NK-92 treated with Interleukin-12 subunit alpha and Interleukin-12 subunit beta, amount 100 ng/mL, for 24 hours (cell line): ENCODE measurements at places on chromosomes 6 and 20.

DNA sequence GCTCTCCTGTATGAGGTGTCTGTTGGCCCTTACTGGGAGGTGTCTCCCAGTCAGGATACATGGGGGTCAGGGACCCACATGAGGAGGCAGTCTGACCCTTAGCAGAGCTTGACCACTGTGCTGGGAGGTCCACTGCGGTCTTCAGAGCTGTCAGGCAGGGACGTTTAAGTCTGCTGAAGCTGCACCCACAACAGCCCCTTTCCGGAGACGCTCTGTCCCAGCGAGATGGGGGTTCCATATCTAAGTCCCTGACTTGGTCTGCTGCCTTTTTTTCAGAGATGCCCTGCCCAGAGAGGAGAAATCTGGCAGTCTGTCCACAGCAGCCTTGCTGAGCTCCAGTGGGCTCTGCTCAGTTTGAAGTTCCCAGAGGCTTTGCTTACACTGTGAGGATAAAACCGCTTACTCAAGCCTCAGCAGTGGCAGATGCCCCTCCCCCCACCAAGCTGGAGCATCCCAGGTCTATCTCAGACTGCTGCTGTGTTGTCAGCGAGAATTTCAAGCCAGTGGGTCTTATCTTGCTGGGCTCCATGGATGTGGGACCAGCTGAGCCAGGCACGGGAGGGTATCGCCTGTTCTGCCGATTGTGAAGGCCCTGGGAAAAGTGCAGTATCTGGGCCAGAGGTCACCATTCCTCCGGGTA is 36.3 kb upstream of the IBTK start:
- DNase-seq: no peak

DNA sequence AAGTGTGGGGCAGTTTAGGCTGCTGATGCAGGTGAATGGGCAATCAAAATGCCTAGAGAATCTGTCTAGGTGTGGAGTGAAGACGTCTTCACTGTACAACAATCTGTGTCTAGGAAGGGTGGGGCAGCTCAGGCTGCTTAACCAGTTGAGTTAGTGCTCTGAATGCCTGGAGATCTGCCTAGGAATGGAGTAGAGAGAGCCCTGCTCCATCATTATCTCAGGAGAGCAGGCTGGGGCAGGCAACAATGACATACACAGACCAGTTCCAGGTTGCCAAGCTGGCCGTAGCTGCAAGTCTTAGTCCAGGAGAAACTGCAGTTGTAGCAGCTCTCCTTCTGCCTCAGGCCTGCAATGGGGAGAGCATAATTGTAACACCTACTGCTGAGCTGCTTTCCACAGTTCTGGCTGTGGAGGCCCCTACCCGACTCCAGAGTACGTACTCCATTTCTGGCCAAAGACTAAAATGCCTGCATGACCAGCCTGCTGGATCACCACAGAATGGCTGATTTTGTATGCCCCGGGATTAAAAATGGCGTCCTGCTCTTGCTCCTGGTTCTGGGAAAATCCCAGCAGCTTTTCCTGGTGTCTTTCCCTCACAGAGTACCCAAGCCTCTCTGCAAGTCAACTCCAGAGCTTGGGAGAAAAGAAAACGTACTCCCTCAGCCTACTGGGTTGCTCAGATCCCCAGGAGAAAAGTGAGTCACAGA is 545.4 kb downstream of the ADGRB3 start:
- no peak for DNase-seq

GRCh38 chr6:112191509-112192020 is 62.8 kb downstream of the LAMA4 start:
- DNase-seq: no peak

GRCh38 chr6:69164564-69165229 is 529.6 kb downstream of the ADGRB3 start:
- DNase-seq: no peak

GRCh38 chr6:116975600-116975999 is 98.6 kb downstream of the RFX6 start:
- DNase-seq: no peak

- no peak for DNase-seq
These were observed 34.9 kb downstream of the DYNLT1 start for GRCh38 chr6:158609455-158610155.

DNA sequence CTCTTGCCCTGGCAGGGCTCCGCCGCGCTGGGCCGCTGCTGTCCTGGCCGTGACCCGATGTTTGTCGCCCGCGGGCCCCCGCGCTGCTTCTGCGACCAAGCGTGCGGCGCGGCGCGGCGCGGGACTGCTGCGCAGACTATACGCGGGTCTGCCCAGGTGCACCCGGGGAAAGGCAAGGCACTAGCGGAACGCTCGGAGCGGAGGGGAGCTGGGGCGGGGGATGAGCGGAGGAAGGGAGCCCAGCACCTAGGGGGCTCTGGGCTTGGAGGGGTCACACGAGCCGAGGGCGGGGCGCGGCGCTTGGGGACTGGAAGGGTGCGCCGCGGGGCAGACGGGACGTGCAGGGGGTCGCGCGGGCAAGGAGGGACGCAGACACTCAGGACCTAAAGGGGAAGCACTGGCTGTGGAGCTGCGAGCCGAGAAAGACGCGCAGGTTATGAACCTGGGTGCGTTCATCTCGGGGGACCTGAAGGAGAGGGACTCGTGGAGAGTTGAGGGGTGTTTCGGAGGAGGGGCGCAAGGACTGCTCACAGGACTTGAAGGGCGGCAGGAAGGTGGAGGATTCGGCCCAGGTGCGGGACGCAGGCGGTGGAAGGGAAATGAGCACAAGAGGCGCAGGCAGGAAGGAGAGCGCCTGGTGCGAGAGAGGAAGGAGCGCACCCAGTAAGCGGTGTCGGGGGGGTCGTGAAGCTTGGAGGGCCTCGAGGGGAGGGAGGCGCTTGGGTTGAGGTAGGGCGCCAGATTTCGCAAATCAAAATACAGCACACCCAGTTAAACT is 40.8 kb upstream of the ZNFX1 start:
- no peak for DNase-seq

DNA sequence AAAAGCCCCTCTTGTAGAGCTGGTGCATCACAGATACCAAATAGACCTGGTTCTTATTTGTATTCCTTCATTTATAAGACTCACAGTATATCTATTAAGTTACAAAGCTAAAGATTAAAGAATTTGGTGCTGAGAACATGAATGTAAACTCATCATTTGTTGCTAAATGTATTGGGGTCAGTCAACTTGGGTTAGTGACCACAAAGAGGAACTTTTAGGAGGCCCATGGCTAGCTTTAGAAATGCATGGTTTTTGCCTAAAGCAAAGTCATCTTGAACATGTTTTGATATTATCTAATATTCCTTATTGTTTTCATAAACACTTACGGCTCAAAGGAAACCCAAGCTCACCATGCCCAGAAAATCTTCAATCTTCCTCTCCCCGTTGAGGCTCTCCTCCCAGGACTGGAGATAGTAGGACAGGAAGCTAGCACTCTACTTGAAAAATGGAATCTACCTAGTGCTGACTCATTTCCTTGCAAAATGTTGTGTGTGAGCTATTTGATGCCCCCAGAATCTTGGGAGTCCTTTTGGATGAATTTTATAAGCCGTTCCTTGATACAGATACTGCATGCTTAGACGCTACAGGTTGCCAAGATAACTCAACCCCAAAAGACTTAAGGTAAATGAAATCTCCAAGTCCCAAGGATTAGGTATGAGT is 121.4 kb downstream of the BMP2 start:
- no peak for DNase-seq

DNA sequence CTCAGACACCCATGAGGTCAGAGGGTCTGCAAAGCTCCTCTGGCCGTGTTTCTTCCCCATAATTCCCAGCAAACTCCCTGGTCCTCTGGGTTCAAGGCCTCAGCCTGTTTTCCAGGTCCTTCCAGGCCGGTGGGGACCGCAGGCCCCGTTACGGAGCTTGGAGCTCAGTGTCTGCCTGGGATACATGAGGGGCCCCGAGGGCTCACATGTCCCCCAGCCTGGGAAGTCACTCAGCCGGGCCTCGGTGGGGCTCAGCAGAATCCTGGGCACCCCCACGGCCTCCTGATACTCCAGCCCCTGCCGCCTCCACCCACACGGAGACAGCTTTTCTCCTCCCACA is 3.4 kb upstream of the SULF2 start:
- DNase-seq: no peak

DNA sequence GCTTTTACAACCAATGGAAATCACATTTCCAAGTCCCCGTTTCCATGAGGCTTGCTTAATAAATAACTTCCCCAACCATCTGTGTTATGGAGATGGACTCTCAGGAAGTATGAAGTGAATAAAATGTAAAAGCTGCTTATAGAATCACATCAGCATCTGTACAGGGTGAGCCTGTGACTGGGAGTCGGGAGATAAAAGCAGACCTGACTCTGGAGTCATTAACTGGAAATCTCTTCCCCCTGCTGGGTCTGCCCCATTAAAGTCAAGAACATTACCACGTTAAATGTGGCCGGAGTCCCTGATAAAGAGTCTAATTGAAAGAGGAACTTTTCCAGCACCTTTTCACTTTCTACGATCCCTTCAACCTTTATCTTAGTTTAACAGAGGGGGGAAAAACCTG is 368.5 kb downstream of the DOK5 start:
- no peak for DNase-seq

GRCh38 chr6:8383584-8383983 is 51.8 kb downstream of the SLC35B3 start:
- no peak for DNase-seq

- no peak for DNase-seq
These were observed 22.3 kb upstream of the HLA-DQA2 start for GRCh38 chr6:32718879-32719278.

- DNase-seq: no peak
These were observed 24.5 kb downstream of the FRK start for GRCh38 chr6:116036075-116036773.

- no peak for DNase-seq
These were observed 267.6 kb upstream of the SGK1 start for GRCh38 chr6:134585517-134585873.

DNA sequence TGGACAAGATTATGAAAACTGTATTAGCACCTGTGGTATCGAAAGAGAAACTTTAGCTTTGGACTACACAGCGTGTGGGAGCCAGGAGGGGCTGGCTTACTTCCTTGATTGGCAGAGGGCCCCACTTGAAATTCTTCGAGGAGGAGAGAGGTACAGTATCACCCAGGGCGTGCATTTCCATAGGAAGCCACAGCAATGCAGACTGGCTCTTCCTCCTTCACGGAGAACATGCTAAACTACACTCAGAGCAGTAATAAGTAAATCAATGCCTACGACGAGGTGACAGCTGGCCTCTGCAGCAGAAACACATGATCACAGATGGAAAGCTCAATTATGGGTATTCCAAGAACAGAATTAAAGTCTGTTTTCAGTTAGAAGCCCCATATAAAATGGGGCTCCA is 44.2 kb downstream of the MYLK4 start:
- DNase-seq: no peak

DNA sequence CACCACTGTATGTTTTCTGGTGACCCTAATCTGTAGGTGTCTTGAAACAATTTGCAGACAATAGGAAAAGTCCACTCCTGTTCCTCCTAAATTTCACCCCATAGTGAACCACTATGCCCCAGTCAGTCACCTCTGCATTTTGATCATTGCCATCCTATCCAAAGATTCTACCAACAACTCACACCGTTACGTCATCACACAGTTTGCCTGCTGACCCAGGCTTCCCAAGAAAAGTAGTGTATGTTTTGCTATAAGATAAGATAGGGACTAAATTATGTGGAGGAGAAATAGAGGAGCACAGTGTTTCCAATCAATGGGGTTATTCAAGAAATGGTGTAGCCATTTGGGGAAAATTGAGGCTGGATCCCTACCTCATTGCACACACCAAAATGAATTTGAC is 58.8 kb downstream of the GNAS start:
- no peak for DNase-seq

GRCh38 chr6:123965894-123966293 is 162.2 kb downstream of the NKAIN2 start:
- DNase-seq: no peak
